AG04450 (cell line): ENCODE measurements at places on chromosomes 16 and 17.

DNA sequence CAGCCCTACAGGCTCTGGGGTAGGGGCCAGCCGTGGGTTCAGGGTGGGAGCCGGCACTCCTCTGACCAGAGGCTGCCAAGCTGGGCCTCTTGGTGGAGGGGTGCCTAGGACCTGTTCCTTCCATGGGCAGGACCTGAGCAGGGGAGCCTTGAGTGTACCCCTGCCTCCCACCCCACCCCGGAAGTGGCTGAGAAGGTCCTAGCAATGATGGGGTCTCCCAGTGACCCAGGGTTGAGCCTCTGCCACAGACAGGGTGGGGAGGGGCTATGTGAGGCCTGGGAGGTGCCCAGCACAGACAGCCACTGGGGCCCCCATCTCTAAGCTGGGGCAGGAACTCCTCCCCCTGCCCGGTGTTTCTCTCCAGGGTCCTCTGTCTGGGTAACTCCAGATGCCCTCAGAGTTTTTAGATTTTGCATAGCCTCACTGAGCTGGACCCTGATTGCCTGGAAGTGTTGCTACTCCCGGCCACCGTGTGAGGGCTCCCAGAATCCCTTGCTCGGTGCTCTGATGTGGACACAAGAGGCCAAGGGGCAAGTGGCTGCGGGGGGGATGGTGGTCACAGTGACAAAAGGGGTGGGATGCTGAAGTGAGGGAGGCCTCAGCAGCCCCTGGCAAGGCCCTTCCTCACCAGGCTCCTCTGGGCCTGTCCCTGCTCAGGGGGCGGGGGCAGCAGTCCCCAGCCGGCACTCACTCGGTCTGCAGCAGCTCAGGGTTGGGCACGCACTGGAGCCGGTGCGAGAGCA, 6.4 kb upstream of the MTSS2 start:
- no peak for DNase-seq

DNA sequence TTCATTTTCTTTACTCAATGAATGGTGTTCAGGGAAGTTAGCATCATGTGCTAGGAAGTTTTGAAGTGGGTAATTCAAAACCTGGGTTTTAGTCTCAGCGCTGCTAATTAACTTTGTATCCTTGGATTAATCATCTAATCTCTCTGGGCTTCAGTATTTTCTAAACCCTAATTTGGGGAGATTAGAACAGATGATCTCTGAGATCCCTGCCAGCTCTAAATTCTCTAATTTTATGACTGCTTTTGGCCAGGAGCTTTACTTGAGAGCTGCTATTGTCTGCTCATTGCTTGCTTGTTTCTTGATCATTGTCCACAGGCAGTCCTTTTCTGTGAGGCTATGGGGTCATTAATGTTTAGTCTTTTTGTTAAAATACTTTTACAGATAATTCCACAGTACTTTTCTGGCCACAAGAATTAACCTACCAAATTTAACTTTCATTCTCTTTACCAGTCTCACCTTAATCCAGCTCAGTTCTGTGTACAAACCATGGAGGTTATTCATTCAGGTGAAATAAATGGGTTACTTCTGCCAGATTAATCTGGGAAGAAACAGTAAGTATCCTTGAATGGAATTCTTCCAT, 28.4 kb upstream of the VWA3A start:
- DNase-seq, result no peak

DNA sequence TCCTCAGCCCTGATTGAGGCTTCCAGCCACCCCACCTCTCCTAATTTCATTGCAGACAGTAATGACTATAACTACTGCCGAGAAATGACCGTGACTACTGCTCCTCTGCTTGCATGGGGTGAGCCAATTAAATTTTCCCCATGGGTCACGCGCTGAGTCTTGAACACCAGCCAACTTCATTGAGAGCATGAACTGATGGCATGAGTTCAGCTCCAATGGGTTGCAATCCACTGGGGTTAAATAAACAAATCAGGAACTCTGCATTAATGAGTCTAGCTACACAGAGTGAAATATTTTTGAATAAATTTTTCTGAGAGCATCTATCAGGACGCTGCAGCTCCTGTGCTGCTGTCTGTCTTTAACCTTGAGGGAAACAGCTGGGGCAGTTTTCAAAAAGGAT, 61.6 kb upstream of the CLEC3A start:
- DNase-seq, result no peak

DNA sequence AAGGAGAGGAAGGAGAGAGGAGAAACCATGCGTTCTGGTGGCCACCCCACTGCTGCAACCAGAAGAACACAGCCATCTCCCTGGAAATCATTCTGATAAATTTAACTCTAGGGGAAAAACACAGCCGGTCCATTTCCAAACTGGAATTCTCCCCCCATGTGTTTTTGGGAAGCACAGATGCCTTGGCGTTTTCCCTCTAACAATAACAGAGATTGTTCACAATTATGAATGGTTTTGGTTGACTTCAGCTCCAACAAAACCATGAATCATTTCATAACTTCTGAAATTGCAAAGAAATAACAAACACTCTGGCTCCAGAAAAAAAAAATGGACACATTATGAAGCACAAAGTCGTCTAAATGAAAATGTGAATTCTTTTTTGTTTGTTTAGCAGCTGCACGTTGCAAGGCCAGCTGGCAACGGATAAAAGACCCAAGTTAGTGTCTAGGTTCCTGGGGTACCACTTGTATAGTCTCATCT, 46.2 kb downstream of the GNAO1 start:
- DNase-seq, result no peak

GRCh38 chr17:17254036-17254435, 17.1 kb upstream of the FLCN start:
- DNase-seq, result no peak

DNA sequence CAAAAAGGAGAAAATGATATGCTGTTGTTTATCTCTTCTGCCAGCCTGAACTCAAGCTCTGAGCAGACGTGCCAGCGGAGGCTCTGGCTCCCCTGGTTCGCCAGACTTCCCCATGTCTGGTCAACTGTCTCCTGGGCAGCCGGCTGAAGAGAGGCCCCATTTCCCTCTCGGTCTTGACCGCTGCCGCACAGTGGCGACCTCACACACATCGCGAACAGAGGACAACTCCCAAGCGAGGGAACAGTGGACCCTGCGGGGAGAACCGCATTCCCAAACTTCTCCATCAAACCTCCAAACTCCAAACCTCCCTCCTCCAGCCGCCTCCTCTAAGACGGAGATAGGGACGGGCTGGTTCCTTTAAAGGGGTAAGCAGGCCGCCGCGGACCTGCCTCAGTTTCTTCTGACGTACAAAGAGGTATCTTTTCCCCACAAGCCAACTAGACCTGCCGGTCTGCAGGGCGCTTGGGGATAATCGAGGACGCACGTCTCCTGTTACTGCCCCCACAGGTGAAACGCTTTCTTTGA, 24.9 kb upstream of the RFFL start:
- DNase-seq, result no peak

GRCh38 chr16:84502581-84502980, 1.9 kb downstream of the MEAK7 start:
- DNase-seq, result no peak

GRCh38 chr16:49396206-49396720, 22.7 kb downstream of the C16orf78 start:
- DNase-seq, result no peak

GRCh38 chr17:64458756-64459155, 9.8 kb downstream of the MILR1 start:
- no peak for DNase-seq

GRCh38 chr17:36994438-36994837, 45.7 kb downstream of the AATF start:
- no peak for DNase-seq

DNA sequence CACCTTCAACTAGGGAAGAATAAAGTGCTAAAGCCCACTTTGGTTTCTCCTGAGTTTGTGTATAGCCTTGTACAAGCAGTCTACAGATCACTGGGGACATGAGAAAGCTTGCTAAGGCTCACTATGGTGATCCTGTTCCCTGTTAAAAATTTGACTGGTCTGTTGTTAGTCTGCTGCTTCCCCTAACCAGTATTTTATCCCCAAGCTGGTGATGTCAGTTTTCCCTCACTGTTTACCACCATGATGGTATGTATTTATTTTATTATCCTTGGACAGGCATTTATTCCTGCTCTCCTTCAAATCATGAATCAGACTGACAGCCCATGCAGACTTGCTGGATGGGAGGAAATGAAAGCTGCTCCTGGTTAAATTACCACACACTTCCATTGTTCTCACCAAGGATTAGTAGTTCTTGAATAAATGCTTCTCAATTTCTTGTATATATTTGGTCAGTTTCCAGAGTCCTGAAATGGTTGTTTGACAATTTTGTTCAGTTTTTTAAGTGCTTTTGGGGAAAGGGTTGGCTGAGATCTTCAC, 99.6 kb downstream of the CA4 start:
- no peak for DNase-seq

DNA sequence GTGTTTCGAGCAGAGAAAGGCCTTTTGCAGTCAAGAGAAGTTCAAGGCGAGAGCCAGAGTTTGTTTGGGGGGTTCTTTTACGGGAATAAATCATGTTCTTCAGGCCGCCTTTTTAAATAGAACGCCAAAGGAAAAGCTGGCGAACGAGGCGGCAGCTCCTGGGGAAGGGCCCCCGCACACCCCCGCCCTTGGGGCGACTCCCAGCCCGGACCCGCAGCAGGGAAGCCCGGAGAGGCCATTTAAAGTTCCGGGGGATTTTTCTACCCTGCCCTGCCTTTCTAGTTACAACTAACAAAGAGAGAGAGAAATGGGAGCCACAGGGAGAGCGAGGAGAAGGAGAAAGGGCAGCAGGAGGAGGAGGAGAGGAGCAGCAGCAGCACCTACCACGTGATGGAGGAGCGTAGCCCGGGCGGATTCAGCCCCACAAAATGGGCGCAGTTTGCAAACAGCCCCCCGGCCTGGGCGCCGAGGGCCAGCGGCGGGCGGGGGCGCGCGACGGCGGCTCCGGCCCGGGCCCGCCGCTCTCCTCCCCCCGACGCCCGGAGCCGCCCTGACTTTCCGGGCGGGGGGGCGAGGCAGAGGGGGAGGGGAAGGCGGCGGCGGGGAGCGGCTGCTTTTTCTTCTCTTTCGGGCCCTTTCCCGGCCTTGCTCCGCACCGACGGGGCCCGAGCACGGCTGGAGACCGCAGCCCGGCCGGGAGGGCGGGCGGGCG, 634 bp downstream of the KANSL1 start:
- DNase-seq, result no peak

GRCh38 chr16:20221208-20221607, 106.1 kb downstream of the GP2 start:
- no peak for DNase-seq
